Suprapubic skin (tissue), 4 donors: ENCODE measurements at places on chromosomes 16 and 17. TPM values are rescaled to one million over a fixed set of nuclear protein-coding genes. Genes with fewer than 3 reads are reported as not detected.

The DDX52 gene
- total RNA-seq, result 15.6 TPM

The HSPB9 gene
- total RNA-seq, result 0.31 TPM

GRCh38 chr17:80978499-80979497 is 12.8 kb upstream of the CHMP6 start:
- DNase-seq, result no peak

DNA sequence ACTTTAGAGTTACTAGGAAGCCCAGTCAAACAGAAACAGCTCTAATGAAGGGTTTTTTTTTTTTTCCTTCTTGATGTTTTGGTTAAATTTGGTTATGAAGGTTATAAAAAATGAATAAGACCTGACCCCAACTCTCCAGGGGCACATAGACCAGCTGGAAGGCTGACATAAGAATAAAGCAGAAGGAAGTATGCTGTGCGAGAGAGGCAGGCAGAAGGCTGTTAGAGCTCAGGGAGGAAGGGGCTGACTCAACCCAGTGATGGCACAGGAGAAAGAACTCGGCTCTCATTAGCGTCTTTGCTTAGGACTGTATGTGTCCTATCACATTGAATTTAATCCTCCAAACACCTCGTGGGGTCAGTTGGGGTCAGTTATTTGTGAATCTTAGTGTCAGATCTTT is 474.6 kb downstream of the PMP22 start:
- DNase-seq, result no peak

DNA sequence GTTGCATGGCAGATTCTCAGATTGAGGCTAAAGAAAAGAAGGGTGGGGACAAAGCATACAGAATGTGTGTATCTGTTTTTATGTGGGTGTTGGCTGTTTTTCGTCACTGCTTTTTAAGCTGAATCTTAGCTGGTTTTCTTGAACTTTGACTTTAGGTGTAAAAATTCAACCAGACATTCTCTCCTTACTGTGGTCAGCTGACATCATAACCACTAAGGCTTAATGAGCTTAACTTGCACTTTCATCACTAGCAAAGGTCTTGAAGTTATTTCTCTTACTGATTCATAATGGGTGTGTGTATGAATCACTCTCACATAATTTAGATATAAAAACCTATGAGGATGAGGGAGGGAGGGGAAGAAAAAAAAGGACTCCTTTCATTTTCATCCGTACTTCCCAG is 4.0 kb upstream of the CDC6 start:
- no peak for DNase-seq

- no peak for DNase-seq
Measured at GRCh38 chr17:73360961-73361761, 49.4 kb upstream of the CDC42EP4 start.

- no peak for DNase-seq
Measured at GRCh38 chr16:1172651-1173050, 19.7 kb downstream of the CACNA1H start.
